ENCODE measurements at places on chromosomes 16 and 17.

GRCh38 chr17:35542990-35543389, 5.5 kb upstream of the SLFN12L start:
- no peak for DNase-seq

DNA sequence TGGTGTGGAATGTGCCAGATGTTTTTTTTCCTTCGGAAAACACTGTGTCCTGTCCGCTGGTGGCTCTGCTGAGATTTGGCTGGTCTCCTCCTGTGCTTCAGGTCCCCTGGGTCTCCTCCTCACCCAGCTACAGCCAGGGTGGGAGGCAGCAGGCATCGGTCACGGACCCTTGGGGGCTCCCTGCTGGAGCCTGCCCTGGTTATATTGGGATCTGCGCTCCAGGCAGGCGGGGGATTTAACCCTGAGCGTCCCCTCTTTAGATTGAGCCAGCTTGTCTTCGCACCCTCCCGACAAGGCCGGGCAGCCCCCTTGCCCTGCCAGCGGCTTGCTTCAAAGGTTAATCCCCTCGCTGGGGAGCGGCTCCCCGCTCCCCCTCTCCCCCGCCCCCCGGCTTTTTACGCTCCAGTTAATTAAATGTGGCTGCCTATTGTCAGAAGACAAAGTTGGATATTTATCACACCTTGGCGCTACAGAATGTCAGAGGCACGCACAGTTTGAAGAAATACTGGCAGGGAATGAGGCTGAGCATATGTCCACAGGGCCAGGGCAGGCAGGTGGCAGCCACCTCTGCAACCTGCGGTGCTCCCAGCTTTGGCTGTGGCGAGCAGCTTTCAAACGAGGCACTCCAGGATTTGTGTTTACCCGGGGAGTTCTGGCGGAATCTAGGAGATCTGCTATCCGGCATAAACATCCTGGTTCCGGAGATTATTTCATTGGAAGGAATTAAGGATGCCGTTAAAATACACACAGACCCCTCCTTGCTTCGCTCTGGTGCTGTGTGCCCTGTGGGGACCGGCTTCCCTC, 38.2 kb upstream of the GSE1 start:
- DNase-seq, result no peak

DNA sequence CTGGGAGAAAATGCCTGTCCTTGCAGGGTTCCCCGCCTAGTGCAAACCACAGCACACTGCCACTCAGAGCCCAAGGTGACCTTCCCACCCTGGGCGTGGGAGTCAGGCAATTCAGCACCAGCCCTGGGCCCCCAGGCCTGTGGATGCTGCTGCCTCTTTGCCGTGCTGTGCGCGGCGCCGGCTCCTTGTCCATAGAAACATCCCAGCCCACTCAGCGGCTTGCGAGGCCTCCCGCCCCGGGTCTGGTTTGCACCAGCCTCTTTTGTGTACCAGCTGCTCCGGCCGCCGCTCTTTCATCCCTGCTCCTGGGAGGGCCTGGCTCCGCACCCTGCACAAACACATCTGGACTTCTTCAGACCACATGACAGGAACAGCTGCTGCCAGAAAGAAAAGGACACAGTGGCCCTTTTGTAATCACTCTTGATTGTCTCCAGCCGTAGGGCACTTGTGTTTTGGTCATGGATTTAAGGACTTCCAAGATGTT, 75.4 kb upstream of the SDK2 start:
- no peak for DNase-seq

DNA sequence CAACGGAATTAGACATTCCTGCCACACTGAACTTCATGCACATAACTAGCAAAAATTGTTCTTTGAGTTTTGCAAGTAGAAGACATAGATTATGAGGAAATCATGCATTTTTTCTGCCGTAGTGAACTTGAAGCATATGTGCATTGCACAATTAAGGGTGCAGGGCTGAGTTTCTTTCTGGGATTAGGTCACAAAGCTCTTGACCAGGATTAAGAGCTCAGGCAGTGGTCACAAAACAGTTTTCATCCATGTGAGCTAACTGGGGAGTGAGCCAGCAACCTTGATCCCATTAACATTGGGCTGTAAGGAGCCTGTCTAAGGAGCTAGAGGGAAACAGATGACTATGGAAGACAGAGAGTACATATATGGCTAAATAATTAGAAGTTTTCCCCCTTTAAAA, 143.7 kb downstream of the PMP22 start:
- no peak for DNase-seq

- DNase-seq, result no peak
These were observed 43.2 kb downstream of the RAI1 start for GRCh38 chr17:17724307-17725010.

- no peak for DNase-seq
These were observed 16.4 kb downstream of the NTN1 start for GRCh38 chr17:9037736-9038135.

GRCh38 chr16:54073356-54073755, 213.2 kb downstream of the IRX3 start:
- no peak for DNase-seq

DNA sequence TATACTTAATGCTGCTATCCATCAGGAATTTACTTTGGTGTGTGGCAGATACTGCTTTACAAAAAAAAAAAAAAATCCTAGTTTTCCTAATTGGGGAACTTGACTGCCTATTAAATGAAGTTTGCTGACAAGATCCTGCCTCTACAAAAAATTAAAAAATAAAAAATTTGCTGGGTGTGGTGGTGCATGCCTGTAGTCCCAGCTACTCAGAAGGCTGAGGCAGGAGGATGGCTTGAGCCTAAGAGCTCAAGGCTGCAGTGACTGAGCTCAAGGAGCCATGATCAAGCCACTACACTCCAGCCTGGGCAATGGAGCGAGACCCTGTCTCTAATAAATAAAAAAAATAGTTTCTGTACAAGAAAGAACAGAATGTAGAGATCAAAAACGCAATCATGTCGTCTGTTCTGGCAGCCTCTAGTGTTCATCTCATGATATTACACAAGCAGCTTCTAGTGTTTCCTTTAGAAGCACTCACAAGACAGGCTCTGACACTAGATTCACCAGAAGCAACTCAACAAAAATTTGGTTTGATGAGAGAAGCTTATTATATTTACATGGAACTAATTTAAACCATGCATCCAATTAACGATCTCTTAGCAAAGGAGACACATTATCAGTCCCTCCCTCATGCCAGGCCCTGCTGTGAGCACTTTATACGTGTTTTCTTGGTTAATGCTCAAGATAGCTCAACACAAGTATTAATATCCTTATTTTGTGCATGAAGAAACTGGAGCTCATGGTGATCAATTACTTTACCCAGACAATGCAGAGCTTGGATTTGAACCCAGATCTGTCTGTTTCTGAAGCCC, 6.8 kb upstream of the KRTAP17-1 start:
- no peak for DNase-seq

DNA sequence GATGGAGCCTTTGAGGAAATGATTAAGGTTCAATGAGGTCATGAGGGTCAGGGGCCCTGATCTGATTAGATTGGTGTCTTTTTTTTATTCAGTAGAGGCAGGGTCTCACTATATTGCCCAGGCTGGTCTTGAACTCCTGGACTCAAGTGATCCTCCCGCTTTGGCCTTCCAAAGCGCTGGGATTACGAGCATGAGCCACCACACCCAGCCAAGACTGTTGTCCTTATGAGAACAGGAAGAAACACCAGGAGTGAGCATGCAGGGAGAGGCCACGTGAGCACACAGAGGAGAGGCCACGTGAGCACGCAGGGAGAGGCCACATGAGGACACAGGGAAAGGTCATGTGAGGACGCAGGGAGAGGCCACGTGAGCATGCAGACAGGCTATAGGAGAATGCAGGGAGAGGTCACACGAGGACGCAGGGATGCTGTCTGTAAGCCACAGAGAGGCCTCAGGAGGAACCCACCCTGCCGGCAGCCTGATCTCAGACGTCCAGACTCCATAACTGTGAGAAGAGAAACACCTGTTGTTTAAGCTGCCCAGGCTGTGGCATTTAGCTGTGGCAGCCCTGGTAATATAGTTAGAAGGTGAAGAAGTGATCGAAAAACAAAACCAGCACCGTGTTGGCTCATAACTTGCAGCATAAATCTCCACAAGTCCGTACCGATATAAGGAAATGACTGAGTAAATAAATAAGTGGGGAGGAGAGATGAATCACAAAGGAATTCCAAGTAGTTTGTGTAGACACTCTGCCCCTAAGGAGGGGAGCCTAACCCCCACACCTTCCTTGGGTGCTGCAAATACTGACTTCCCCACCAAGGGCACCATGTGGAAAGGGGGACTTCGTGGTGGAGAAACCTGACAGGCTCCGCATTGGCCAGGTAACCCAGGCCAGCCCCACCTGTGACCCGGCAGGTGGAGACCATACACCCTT, 14.6 kb upstream of the CSNK1D start:
- DNase-seq, result no peak

- no peak for DNase-seq
These were observed 31.2 kb downstream of the CDK5R1 start for GRCh38 chr17:32517982-32518381.

GRCh38 chr16:73054498-73054812, 6.5 kb upstream of the ZFHX3 start:
- DNase-seq, result no peak

- DNase-seq, result no peak
These were observed 112.8 kb upstream of the CDC42EP4 start for GRCh38 chr17:73424571-73424970.

DNA sequence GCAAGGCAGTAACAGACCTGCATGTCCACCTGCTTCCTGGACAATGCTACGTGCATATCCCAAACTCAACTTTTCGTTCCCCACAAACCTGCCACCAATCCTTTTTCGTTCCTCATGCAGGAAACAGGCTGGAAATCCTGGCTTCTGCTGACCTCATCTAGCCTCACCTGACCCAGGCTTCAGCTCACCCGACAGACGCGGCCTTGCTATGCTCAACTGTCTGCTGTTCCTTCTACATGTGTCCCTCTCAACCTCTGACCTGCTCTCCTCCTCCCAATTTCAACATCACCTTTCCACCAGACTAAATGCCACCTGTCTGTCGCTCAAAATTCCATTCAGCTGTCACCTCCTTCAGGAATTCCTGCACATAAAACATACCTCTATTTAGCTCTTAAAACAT, 44.5 kb downstream of the XPO6 start:
- no peak for DNase-seq

GRCh38 chr16:5024632-5025031, 9.1 kb downstream of the NAGPA start:
- DNase-seq, result no peak

DNA sequence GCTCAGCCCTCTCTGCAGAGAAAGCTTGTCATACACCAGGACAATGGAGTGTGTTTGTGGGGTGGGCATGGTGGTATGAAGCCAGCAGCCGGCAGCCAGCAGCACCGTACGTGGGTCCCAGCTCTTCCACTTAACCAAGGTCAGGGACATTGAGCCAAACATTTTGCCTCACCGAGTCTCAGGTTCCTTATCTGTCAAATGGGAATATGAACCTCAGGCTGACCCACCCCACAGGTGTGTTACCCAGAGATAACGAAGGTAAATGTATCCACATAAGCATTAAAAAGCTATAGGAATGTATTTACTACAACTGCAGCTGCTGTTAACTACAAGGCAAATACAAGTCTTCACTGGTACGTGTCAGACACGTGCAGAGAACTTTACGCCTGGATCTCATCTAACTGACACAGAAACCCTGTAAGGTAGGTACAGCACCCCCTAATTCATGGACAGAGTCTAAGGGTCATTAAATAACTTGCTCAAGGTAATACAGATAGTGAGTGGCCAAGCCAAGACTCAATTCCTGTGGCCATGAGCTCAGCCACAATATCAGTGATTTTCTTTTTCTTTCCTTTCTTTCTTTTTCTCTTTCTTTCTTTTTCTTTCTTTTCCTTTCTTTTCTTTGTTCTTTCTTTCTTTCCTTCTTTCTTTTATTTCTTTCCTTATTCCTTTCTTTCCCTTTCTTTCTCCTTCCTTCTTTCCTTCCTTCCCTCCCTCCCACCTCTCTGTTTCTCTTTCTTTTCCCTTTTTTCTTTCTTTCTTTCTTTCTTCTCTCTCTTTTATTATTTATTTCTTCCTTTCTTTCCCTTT, 990 bp downstream of the SLC5A11 start:
- DNase-seq, result no peak

GRCh38 chr17:17847118-17847689, 10.4 kb upstream of the SREBF1 start:
- DNase-seq, result no peak

DNA sequence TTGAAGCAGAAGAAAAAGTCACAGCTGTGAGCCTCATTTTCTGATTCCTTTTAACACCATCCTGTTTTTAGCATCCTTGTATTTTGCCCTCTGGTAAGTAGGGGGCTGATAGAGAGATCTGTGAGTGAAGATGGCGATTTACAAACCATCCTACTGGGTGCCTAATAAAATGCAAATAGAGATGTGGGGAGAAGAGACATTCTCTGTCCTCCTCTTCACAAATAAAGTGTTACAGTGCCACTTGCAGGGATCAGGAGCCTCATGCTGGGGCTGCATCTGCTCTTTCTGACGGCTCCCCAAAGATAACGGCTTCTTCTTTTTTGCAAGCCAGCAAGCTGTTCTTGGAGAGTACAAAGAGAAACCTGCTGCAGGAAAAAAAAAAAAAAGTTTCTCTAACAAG, 418.6 kb downstream of the TOX3 start:
- no peak for DNase-seq

DNA sequence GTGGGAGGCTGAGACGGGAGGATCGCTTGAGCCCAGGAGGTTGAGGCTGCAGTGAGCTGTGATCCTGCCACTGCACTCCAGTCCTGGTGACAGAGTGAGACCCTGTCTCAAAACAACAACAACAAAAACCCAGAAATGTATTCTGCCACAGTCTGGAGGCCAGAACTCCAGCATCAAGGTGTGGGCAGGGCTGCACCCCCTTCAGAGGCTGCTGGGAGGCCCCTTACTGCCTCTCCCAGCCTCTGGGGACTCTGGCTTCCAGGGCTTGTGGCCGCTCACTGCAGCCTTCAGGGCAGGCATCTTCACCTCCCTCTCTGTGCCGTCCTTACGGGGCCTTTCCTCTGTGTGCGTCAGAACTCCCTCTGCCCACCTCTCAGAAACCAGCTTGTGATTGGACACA, 209.4 kb upstream of the GSE1 start:
- DNase-seq, result no peak

DNA sequence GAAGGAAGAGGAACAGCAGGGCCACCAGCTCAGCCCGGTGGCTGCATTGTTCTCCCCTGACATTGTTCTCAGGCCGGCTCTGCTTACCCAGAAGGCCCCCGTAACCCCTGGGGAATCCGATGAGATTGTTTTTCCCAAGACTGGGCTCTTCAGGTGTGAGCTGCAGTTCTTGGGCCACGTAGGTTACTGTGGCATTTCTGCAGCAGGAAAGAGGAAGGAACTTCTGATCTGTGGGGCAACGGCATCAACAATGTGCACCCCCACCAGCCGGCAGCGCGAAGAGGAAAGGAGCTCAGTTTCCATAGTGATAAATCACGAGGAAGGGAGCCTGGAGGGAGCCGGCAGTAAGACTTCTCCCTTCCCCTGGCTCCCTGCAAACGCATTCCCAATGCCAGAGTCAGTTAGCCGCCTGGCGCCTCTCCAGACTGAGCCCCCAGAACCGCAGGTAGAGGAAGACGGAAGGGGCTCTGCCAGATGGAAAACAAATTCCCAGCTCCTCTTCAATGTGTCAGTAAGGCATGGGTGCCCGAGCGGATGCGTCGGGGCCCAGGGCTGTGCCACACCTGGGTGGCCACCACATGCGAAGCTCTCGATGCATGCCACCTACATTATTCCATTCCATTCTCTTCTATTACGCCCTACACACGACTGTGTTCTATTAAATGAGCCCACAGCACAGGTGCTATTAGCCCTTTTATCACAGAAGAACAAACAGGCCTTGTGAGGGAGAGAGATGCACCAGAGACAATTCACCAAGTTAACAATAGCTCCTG, 21.5 kb upstream of the PECAM1 start:
- DNase-seq, result no peak

Measured in stimulated activated CD4-positive, alpha-beta T cell treated with anti-CD3 and anti-CD28 coated beads, Interleukin-1b, Interleukin-23, amount 100 ng/mL, for 4 hours (primary cell).